ENCODE measurements at places on chromosomes 13 and 19. TPM values are rescaled to one million over a fixed set of nuclear protein-coding genes. Genes with fewer than 3 reads are reported as not detected.

The PCDH8 gene
- total RNA-seq = not detected

The ITPKC gene
- total RNA-seq = 9.2 TPM

The ZNF829 gene
- total RNA-seq = 5.5 TPM

The NLRP7 gene
- total RNA-seq = not detected

The PSG4 gene
- total RNA-seq = 0.98 TPM

The CERS1 gene
- 0.96 TPM for total RNA-seq

The HAUS5 gene
- 21.0 TPM for total RNA-seq

The ZNF835 gene
- not detected for total RNA-seq

The CBLC gene
- total RNA-seq = not detected

The DLL3 gene
- 2.6 TPM for total RNA-seq

The ELAVL1 gene
- total RNA-seq = 44.4 TPM

The ZNF878 gene
- total RNA-seq = 0.38 TPM

The VPS36 gene
- 43.9 TPM for total RNA-seq

The IRGC gene
- total RNA-seq = not detected

The C19orf73 gene
- 1.1 TPM for total RNA-seq

The ZNF723 gene
- total RNA-seq = not detected

The SWSAP1 gene
- 1.5 TPM for total RNA-seq

The PSPN gene
- total RNA-seq = 0.90 TPM

All from LHCN-M2 (cell line).